ENCODE measurements at places on chromosomes 2 and 18. TPM values are rescaled to one million over a fixed set of nuclear protein-coding genes. Genes with fewer than 3 reads are reported as not detected.

ALKAL2 gene
- total RNA-seq: not detected

APLF gene
- total RNA-seq: 3.5 TPM

KIF1A gene
- total RNA-seq: 10.2 TPM

CKAP2L gene
- 24.5 TPM for total RNA-seq

PROC gene
- not detected for total RNA-seq

SAG gene
- total RNA-seq: not detected

SMYD1 gene
- not detected for total RNA-seq

C1D gene
- 28.1 TPM for total RNA-seq

GPR75 gene
- 0.88 TPM for total RNA-seq

REG3A gene
- not detected for total RNA-seq

FRZB gene
- total RNA-seq: not detected

CMPK2 gene
- 4.5 TPM for total RNA-seq

TBC1D8 gene
- 3.2 TPM for total RNA-seq

GALNT5 gene
- not detected for total RNA-seq

GRB14 gene
- total RNA-seq: not detected

OSR1 gene
- not detected for total RNA-seq

TDRD15 gene
- total RNA-seq: not detected

CRYGC gene
- total RNA-seq: not detected

ANKRD30BL gene
- not detected for total RNA-seq
